Fibroblast of skin of abdomen (primary cell): ENCODE measurements at places on chromosomes 6 and 20.

DNA sequence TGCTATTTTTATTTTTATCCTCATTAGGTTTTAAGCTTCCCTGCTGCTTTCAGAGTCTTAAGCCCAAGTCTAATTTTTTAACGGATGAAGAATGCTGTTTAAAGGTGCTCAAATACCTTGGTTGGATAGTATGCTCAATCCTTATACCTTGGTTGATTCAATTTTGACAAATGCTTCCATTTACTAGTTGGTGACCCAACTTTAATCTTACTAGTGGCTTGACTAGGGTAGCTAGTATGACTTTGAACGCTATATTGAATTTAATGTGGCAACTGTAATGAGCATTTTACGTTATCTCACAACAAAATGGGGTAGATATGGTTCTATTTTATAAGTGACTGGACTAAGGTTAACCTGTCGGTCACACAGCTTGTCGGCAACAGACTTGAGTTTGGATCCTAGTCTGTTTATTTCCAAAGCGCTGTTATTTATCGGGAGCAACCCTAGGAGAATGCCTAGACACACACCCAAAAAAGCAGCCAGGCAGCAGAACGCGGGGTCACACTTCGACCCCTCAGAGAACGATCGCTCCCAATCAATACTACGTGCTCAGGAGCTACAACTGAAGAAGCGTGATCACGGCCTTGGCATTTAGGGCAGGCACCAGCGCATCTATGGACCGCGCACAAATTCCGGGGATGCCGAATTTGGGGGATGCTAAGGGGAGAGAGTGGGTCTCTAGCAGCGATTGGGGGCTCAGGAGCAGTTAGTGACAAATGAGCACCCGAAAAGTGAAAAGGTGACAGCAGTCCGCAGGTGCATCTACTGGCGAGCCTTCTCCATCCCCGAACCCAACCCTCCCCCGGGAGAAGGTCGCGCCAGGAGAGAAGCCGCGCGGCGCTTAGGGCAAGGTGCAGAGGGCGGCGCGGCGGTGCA lies 586 bp upstream of the ALDH5A1 start:
- DNase-seq: no peak

- peak; percentile 88 for DNase-seq
Observed at GRCh38 chr6:143405373-143406154, 44.9 kb downstream of the ADAT2 start.

GRCh38 chr20:51237278-51237677 lies 214.4 kb upstream of the KCNG1 start:
- DNase-seq: peak; percentile 28

GRCh38 chr20:33246077-33246476 lies 10.3 kb downstream of the BPIFA1 start:
- DNase-seq: no peak

DNA sequence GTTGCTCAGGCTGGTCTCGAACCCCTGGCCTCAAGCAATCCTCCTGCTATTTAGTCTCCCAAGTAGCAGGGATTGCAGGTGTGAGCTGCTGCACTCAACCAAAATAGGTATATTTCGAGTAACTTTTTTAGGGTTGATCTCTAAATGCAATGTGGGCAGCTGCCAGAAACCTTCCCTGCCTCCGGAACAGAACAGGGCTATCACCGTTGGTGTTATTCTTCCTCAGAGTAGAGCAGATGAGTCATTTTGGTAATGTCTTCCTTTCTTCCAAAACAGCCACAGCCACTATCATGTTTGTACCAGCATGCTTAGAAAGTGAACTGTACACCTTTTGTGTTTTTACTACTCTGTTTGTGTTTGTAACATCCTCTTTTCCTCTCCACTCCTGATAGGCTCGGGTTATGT lies 44.1 kb downstream of the SNX9 start:
- DNase-seq: peak; percentile 42

DNA sequence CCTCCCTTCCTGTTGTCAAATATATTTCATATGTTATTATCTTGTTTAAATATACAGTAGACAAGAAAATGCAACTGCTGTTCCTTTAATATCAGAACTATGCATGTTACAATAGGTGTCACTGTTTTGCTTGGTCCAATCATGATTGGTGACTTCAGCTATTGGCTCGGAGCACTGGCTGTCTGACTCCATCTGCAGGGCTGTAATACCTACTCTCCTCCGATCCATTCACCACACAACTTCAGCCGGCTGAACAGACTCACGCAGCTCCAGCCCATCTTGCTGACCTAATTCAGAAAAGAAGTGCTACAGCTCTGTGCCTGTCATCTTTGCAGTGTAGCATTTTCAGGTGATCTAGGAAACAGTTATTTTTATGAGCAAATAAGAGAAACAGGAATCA lies at the start of gene BTBD3:
Gene BTBD3, plus strand, starts transcription at position 231 of the 400 bp plus-strand sequence. CDS start 383 bp downstream, outside the sequence.
- DNase-seq: peak; percentile 60

DNA sequence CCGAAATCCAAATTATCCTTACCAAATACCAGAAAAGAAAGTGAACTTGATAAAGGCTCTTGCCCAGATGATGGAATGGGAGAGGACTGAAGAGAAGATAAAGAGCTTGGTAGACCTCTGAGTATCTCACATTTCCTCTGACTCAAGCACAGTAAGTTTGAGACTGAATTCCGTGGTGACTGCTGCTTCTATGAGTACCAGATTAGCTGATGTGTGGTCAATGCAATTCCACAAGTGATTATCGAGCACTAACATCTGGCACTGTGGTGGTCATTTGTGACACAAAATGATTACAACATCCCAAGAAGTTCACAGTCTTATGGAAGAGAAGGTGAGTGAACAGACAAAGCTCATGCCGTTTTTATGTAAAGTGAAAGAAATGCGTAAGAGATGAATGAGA lies 2.6 kb upstream of the RPS6KA2 start:
- DNase-seq: peak; percentile 78

- no peak for DNase-seq
Observed at GRCh38 chr6:108350528-108350927, 55.7 kb downstream of the AFG1L start.

DNA sequence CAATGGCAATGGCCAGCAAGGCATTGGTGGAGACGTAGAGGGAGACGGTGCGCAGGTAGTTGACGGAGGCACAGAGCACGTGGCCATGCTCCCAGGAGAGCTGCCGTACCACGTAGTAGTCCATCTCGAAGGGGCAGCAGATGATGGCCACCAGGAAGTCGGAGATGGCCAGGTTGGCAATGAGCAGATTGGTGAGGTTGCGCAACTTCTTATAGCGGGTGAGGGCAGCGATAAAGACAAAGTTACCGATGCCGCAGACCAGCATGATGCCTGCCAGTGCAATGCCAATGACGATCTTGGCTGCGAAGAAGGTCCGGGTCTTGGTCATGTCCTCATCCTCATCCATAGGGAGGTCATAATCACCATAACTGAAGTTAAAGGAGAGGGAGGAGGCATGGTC lies 2.8 kb downstream of the PROKR2 start:
- no peak for DNase-seq

DNA sequence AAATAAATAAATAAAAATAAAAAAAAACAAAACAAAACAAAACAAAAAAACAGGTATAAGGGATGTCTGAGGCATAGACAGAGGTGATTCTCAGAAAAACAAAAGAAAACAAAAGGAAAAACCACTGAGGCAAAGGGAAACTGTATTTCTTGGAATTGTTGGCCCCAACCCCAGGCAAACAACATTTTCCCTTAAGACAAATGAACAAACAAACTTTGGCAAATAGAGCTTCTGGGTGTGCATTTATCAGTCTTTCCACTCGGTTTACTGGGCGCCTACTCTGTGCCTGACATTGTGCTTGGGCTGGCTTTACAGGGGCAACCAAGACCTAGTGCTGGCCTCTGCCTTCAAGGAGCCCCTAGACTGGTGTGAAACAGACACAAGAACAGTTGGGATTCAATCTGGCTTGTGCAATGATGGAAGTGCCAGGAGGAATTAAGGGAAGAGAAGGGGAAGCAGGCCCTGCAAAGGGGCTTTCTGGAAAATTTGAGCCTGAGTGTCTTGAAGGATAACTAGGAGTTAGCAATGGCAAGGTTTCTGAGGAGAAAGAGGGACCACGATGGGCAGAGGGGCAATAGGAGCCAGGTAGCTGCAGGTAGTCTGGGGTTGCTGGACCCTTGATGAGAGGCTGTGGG lies 33.8 kb upstream of the IER3 start:
- DNase-seq: no peak

GRCh38 chr6:137405806-137406205 lies 88.4 kb downstream of the OLIG3 start:
- DNase-seq: no peak

DNA sequence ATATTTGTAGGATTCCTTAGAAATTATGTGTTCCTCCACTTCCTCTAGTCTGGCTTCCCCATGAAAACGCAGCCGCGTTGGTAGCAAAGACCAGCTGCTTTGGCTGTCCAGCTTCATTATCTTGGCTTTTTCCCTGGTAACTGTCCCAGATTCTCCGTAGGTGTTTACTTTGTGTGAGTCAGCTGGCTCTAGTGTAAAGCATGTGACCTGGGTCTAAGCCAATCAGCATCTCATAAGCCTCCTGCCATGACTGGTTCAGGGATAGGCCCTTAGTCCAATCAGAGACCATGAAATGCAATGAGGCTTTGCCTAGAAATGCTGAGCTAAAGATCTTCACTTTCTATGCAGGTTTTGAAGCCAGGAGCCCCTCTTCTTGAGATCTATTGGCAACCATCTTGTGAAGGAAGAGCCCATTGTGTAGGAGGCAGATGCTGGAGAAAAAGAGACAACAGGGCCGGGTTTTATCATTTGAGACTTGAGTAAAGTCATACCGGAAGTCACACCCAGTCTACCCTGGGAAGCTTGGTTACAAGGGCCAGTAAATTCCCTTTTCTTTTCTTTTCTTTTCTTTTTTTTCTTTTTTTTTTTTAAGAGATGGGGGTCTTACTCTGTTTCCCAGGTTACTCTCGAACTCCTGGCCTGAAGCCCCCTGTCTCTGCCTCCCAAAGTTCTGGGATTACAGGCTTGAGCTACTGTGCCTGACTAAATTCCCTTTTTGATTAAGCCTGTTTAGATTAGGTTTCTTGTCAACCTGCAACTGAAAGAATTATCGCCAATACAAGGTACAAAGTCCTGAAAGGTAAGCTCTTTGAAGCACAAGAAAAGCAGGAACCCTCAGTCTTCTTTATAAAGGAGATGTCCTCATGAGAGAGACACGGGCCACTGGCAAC lies 256.5 kb upstream of the RREB1 start:
- peak; percentile 95 for DNase-seq

DNA sequence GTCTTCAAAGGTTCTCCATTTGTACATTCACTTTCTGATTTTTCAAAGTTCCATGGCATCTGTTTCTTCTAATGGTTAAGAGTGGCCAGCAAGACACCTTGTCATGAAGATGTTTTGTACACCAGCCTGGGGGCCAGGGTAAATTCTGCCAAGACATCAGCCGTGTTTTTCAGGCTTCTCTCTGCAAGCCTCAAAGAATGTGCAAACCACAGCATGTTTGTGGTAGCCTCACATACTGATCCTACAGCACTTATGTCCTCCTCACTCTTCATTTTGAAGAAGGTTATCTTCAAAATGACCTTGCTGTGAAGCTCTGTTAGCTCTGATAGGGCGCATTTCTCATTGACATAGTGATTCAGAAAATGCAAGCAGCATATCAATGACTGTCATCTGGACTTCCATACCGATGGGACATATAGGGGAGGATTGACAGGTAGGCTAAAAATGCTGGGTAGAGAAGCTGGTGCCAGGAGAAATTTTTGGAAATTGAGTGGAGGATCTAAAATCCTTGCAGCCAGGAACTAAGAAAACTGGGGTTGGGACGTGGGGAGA lies 59.3 kb upstream of the SPTLC3 start:
- peak; percentile 37 for DNase-seq

DNA sequence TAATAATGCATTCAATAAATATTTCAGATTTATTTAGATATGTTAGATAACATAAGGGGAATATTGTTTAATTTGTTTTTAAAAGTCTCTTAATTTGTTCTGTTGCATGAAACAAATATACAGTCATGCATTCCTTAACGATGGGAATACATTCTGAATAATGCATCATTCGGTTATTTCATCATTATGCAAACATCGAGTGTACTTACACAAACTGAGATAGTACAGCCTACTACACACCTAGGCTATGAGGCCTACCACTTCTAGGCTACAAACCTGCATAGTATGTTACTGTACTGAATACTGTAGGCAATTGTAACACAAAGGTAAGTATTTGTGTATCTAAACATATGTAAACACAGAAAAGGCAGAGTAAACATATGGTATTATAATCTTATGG lies 118.7 kb downstream of the EPHA7 start:
- DNase-seq: no peak

DNA sequence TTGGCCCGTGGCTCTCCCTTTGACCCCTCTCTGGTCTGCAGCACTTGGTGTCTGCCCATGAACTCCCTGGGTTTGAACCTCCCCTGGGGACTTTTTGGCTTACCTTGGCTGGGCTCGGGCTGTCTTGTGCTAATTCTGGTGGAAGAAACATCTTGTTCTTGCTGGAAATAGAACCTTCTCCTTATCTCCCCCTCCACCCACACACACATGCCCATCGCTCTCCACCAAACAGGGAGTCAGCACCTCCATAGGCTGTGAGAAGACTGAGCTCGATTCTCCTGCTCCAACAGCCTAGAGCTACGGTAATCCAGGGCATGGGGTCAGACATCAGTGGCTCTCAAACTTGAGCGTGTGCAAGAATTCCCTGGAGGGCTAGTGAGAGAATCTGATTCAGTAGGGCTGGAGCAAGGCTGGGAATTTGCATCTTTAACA lies 114.4 kb upstream of the SLC22A23 start:
- no peak for DNase-seq

DNA sequence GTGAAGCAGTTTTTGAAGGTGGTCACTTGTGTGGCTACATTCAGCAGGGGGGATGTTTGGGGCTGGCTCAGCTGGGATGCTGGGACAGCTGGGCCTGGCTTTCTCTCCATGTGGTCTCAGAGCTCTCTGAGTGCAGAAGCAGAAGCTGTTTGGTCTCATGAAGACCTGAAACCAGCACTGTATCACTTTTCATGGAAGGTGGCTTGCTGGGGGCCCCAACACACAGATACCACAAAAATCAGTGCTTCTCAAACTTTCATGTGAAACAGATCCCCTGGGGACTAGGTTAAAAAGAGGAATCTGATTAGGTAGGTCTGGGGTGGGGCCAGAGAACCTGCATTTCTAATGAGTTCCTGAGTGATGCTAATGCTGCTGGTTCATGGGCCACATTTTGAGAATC lies 347.3 kb downstream of the DHX35 start:
- DNase-seq: no peak

DNA sequence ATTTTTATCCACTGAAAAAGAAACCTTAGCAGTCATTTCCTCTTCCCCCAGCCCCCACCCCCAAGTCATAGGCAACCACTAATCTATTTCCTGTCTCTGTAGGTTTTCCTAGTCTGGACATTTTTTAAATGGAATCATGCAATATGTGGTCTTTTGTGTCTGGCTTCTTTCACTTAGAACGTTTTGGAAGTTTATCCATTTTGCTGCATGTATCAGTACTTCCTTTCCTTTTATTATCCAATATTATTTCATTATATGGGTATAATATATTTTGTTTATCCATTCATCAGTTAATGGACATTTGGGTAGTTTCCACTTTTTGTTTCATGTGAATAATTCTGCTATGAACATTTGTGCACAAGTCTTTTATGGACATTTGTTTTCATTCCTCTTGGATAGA lies 99.3 kb upstream of the BMP5 start:
- DNase-seq: peak; percentile 17

- DNase-seq: no peak
Observed at GRCh38 chr6:134324766-134325165, 6.9 kb upstream of the SGK1 start.
